ENCODE measurements at places on chromosomes 7 and 10.

GRCh38 chr7:71131256-71132126, 453 bp upstream of the GALNT17 start:
- DNase-seq = peak; percentile 16

DNA sequence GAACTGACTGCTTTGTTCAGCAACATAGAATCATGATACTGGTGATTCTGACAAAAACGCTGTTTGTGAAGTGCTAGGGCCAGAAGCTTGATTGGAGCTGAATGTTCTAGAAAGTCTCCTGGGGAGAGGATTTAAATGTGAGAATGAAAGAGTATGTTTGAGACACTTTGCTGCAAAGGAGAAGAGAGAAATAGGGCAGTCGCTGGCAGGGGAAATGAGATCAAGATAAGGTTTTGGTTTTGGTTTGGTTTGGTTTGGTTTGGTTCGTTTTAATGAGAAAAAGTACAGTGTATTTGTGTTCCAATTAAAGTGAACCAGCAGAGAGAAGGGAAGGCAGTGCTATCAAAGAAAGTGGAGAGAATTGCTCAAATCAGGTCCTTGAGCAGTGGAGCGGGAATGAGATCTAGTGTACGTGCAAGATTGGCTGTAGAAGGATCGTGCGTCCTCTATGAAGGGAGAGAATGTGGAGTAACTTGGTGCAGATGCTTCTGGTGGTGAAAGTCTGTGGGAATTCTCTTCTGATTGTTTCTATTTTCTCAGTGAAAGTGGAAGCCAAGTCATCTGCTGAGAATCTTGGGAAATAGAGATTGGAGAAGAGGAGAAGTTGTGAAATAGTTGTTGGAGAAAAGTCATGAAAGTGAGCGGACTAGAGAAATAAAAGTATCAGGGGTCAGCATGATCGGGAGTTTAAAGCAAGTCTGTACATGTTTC, 270.5 kb downstream of the CCDC3 start:
- DNase-seq = no peak

- no peak for DNase-seq
These were observed 619 bp upstream of the LMTK2 start for GRCh38 chr7:98105942-98106544.

DNA sequence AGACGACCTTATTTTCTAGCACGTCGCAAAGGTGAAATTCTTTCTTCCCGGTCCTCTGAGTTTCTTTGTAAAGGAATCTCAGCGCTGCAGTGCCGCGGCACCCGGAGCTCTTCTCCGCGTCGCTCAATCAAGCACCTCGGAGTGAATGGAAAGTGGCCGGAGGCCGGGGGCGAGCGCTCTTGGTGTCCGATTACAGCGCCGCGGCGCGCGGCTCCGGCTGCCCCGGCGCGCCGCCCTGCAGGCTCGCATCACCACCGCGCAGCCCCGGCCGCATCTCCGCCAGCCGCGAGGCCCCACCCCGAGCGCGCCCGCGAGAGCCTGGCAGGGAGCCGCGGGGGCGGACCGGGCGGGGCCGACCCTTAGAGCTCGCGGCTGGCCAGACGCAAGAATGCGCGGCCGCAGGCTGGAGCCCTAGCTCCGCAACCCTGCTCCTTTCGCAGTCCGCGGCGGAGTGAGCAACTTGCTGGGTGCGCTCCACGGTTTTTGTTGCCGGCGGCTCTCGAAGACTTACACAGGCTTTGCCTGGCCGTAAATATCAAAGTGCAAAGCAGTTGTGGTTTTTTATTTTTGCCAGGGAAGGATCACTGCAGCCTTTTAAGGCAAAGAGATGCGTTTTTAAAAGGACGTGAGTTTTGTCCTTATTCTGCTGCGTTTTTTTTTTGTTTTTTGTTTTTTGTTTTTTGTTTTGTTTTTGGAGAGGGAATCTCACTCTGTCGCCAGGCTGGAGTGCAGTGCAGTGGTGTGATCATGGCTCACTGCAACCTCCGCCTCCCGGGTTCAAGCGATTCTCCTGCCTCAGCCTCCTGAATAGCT, at the start of gene SEMA3C:
Gene SEMA3C, minus strand, starts transcription at position 143 of the 813 bp plus-strand sequence. CDS start 2,270 bp downstream, outside the sequence.
- peak; percentile 23 for DNase-seq

DNA sequence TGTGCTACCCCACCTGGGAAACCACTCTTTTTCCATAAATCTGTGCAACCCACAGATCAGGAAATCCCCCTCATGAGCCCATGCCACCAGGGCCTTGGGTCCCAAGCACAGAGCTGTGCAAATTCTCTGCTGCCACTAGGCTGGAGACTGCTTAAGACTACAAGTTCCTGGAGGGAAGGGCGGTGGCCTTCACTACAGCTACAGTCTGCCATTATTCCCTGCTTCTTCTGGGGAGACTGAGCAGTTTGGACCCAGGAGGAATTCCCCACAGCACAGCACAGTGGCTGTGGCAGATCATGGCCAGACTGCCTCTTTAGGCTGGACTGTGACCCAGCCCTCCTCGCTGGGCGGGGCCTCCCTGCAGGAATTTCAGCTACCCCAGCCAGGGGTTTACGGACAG, 89.7 kb upstream of the GRB10 start:
- DNase-seq = no peak

- no peak for DNase-seq
These were observed 70.9 kb downstream of the HHEX start for GRCh38 chr10:92760609-92761008.

DNA sequence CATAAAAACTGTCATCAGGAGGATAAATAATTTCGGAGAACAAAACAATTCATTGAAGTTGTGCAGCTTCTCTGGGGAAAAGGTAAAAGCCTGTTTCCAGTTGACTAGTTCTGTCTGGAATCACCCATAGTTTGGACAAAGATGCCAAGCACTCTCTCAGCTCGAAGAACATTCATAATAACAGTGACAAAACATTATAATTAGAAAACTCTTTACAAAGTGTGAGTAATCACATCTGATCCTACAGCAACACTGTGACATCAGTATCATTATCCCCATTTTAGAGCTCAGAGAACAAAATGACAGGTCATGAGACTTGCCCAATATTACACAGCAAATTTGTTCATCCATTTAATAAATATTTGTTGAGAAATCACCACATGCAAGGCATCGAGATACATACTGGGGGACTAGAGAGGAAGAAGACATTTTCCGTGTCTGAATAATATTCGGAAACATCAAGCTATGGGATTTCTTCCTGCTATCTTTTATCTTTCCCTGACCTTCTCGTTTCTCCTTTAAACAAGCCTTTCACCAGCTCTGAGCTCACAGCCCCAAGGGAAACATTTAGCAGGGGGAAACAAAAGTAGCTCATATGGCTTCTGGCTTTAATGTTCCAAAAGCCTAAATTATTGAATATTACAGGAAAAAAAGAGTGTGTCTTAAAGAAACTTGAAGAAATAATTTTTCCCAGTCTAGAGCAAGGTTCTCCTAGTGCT, 123.3 kb upstream of the GHITM start:
- no peak for DNase-seq

DNA sequence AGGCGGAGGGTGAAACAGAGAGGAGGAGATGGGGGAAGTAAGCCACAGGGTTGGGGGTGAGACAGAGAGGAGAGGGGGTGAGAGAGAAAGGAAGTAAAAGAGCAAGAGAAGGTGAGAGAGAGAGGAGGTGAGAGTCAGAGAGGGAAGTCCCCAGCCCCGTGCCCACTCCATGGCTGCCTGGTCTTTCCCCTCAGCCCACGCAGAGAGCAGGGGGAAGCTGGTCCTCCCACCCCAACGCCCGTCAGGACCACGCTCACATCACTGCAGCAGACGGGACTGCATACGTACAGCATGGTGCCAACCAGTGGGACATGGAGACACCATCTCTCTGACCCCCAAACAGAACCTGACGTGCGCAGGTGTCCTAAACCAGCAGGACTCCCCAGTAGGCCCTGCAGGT, 12.1 kb upstream of the PDGFA start:
- peak; percentile 22 for DNase-seq

DNA sequence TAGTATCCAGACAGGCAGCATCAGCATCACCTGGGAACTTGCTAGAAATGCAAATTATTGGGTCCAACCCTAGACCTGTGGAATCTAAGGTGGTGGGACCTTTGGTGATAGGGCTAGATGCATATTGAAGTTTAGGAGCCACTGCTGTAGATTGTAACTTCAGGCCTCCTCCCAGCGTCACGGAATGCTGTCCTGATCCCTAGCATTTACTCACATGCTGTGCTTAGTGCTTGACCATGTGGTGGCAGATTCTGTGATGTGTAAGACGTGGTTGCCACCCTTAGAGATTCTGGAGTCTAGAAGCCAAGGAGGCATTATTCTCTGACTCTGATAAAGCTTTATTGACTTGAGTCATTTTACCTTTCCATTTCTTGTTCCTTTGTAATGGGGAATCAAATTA, 13.5 kb downstream of the AHR start:
- DNase-seq = no peak

- no peak for DNase-seq
These were observed 65.1 kb upstream of the PIP4K2A start for GRCh38 chr10:22779331-22780019.

- peak; percentile 65 for DNase-seq
These were observed 566 bp downstream of the MAD1L1 start for GRCh38 chr7:2231992-2232765.

GRCh38 chr10:118802126-118802793, 47.5 kb upstream of the CACUL1 start:
- no peak for DNase-seq

DNA sequence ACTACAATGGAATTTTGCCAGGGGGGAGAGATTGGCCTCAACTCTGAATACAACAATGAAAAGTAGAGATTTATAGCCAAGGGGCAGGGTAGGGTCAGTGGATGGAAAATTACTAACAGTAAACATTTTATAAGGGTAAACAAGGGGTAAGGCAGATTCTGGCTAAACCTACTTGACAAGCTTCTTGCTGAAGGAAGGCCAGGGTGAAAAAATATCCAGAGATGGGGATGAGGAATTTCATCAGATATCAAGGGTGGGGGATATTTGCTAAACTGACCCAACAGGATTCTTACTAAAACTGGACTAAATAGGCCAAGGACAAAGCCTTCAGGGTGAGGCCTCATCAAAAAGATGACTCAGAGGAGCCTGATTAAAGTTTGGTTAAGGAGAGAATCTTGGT, 156.3 kb downstream of the RTKN2 start:
- DNase-seq = no peak

- DNase-seq = no peak
These were observed 20.9 kb downstream of the FAM24A start for GRCh38 chr10:122931088-122931906.

GRCh38 chr10:43861966-43862751, 213.5 kb upstream of the ZNF32 start:
- DNase-seq = no peak

- no peak for DNase-seq
These were observed 25.9 kb upstream of the RNF32 start for GRCh38 chr7:156614434-156615264.

GRCh38 chr7:41608447-41608846, 94.4 kb downstream of the INHBA start:
- no peak for DNase-seq

GRCh38 chr10:14753441-14753840, 21.3 kb downstream of the FAM107B start:
- DNase-seq = no peak

DNA sequence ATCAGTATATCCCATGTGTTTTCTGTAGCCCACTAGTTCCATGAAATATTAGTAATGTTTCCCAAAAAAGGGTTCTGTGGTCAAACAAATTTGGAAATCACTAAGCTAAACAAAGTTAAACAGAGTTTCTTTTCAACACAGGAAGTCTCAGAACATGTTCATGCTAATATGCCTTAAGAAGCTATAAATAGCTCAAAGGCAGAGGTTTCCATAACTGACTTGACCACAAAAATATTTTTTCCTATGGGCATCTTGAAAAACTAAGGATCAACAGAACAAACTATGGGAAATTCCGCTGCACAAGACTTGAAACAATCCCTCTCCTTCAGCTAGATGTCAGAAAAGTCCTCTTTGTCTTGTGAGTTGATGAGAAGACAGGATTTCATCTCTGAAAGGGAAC, 59.7 kb downstream of the SEM1 start:
- DNase-seq = no peak

GRCh38 chr7:53518319-53518718, 482.9 kb downstream of the POM121L12 start:
- DNase-seq = no peak

GRCh38 chr10:74967911-74968666, 141.7 kb downstream of the KAT6B start:
- DNase-seq = no peak

- no peak for DNase-seq
These were observed 203.2 kb downstream of the DNAJB6 start for GRCh38 chr7:157540020-157540419.

GRCh38 chr7:151665368-151665767, 145.7 kb upstream of the RHEB start:
- no peak for DNase-seq

DNA sequence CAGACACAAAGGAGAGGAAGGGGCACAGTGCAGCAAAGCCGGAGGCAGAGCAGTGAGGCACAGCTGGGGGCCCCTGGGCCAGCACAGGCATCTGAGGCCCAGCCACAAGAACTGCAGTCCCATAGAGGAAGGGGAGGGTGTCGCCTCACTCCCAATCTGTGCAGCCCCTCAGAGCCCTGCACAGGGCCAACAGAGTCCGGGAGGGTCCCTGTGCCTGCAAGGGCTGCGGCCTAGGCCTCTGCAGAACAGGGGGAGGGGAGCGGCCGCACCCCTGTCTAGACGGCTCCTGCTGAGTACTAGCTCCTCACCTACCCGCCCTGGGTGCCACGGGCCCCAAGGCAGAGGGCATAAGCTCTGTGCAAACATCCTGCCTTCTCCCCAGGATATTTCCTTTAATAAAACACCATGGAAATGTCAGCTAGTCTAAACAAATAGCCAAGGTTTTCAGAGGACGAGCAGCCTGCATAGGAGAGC, 32.4 kb upstream of the RET start:
- no peak for DNase-seq

DNA sequence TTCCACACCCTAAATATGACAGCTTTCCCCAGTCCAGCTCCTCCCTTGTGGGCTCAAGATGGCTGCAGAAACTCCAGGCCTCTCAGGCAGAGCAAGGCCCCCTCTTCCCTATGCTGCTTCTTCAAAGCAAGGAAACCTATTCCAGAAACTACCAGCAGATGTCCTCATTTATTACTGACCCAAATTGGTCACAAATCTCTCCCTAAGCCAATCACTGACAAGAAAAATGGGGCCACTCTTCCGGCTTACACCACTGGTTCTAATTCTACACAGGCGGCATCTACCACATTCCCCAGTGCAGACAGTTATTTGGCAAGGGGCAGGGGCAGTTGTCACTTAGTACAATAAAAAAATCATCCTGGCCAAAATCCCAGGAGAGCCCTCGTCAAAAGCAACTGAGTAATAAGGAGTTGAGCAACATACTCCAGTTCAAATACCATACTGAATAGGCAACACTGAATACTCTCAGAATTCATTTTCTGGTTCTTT, 150.4 kb downstream of the SFMBT2 start:
- peak; percentile 69 for DNase-seq

DNA sequence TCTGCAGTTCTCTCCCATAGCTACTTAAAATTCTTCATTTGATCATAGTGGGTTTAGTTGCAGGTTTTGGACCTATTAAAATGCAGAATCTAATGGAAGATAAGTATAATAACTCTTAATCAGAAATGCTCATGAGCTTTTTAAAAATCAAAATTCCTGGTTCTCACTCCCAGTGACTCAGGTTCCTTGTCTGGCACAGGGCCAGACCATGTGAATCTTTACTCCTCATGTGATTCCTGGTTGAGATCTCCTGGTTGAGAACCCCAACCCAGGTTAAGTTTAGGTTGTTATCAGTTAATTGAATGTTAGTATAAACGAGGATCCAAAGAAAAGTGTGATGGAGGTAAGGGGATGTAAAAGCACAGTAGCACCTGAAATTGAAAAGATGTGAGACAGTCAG, 17.5 kb upstream of the TRUB1 start:
- no peak for DNase-seq
